ENCODE measurements at places on chromosomes 4 and X. TPM values are rescaled to one million over a fixed set of nuclear protein-coding genes. Genes with fewer than 3 reads are reported as not detected.
A peak's percentile ranks its signal among the peaks of the same experiment; 100 is the strongest.

GRCh38 chr4:48241731-48242130 is 27.9 kb downstream of the TEC start:
- DNase-seq, result no peak

DNA sequence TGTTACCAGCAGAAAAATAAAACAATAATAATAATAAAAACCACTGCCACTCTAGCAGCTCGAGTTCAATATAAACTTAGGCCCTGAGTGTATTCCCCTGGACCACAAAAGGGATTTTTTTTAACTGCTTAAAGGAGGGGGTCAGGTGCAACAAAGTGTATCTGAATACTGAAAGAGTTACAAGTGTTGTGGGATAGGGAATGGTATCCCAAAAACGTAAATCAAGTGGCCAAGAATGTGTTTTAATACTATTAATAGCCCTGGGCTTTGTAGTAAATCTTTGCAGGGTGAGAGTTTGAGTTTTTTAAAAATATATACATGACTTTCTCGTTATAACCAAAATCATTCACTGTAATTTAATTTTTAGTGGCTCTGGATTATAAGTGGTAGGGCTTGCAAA is 860.1 kb upstream of the INTU start:
- DNase-seq, result no peak

The RASGEF1B gene
- 32.5 TPM for total RNA-seq

- DNase-seq, result no peak
Measured at GRCh38 chrX:133645256-133645655, 230.0 kb upstream of the GPC4 start.

The SSX4 gene
- total RNA-seq, result not detected

The GABRA4 gene
- total RNA-seq, result not detected

DNA sequence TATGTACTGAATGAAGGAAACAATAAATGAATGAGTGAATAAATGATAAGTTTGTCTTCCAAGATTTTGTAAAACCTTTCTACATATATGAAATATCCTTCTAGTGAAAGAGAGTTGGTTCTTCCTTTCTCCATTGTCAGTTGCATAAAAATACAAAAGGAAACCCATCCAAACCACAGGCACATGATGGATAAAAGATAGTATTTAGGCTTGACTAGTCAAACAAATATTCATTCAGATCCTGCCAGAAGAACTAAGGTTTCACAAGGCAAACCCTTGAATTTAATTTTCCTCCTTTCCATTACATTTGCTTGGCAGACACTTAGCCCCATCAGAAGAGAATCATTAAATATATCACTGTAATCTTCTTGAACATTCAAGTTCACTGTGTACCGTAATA is 208.4 kb downstream of the COL25A1 start:
- no peak for DNase-seq

DNA sequence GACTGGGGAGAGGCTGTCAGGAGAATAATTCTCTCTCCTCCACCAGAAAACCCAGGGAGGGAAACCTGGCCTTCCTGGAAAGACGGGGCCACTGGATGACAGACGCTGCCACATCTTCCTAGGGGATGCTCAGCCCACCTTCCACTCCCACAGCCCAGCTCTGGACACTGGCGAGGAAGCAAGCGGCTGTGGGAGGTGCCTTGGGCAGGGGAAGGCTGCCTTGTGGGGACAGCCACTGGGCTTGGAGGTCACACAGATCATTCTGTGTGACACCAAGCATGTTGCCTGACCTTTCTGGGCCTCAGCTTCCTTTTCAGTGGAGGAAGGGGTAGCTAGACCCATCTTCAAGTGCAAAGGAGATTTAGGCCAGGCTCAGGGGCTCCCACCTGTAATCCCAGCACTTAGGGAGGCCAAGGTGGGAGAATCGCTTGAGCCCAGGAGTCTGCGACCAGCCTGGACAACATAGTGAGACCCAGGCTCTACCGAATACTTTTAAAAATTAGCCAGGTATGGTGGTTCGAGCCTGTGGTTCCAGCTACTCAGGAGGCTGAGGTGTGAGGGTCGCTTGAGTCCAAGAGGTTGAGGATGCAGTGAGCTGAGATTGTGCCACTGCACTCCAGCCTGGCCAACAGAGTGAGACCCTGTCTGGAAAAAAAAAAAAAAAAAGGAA is 9.8 kb upstream of the MSX1 start:
- peak; percentile 12 for DNase-seq

DNA sequence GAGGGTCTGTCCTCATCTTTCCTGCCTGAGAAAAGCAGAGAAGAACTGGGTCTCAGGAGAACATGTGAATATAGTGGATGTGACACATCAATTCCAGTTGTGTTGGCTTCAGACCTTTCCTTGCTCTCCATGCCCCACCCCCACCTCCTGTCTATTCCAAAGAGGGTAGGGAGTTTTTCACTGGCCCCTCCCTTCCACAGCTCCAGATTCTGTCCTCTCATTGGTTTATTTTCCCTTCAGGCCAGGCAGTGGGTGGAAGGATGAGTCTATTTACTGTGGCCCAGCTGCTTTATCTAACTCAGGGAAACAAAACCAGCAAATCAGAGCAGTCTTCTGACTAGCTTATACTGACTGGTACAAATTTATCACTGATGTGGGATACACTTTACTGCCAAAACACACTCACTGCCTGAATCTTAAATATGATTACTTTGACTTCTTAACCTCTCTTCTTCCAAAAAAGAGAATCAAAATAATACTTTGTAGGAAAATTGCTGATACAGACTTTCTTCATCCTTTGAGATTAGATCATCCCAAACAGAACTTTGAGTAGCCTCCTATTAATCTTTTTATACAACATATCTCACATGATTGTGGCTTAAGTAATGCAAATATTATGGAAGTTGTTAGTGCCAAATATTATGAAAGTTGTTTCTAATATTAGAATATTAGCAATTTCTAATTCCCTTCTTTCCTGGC is 221.2 kb downstream of the MID1 start:
- DNase-seq, result no peak

DNA sequence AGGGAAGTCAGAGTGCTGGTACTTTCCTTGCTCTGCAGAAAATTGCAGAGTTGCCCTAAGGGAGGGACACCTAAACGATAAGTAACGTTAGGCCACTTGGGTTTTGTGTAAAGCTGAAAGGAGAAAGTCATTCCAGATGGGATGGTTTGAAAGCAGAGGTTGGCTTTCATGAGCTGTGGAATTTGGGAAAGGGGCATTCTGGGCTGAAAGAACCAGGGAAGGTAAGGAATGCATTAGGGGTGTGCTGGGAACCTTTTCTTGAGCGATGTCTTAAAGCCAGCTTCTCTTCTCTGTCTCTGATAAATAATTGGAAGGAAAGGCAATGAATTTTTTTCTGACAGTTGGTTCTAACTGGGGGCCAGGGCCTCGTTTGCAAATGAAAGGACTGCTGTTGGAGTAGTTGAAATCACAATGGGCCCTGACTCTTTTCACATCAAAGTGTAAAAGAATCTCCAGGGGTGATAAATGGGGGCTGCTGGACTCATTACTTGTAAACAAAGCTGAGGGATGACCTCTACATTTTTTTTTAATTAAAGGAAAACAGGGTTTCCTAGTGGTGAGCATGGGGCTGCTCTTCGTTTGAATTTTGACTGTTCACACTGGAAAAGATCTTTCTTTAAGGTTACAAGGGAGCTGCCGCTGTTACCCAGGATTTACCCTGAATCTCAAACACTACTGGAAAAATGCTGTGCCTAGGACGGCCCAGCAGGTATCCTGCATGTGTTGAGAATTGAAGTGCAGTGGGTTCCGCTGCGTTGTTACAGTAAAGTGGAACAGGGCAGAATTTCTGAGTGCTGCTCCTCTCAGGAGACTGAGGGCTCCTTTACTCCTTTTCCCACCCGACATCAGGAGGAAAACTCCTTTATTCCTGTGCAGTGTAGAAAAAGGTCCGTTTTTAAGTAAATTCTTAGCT is 25.0 kb downstream of the AFF1 start:
- no peak for DNase-seq

DNA sequence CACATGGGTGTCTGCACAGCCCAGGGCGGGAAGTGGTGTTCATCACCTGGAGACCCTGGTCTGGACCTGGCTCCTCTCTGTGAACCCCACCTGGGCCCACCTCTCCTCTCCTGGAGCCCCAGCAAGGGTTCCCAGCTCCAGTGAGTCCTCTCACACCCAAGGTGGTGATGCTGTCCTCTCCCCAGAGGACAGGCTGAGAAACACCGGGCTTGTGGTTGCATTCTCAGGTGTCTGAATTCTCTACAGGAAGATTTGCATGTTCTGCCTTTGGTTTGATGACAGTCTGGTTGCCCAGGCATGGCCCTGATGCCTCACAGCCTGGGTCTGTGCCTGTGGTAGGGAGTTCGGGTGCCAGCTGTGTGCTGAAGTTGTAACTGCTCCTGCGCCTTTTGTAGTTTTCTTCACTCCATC is 3.8 kb downstream of the MAEA start:
- DNase-seq, result no peak

The PITX2 gene
- not detected for total RNA-seq

The PRKG2 gene
- total RNA-seq, result 0.19 TPM

GRCh38 chrX:70054391-70054790 is 4.7 kb upstream of the AWAT2 start:
- DNase-seq, result peak; percentile 62

The GSX2 gene
- total RNA-seq, result not detected

The PAGE2 gene
- total RNA-seq, result not detected

The PLAC8 gene
- total RNA-seq, result 9.5 TPM
